ENCODE measurements at places on chromosomes 3 and 15.

GRCh38 chr3:140258222-140258724 is 323.3 kb downstream of the CLSTN2 start:
- DNase-seq, result no peak

DNA sequence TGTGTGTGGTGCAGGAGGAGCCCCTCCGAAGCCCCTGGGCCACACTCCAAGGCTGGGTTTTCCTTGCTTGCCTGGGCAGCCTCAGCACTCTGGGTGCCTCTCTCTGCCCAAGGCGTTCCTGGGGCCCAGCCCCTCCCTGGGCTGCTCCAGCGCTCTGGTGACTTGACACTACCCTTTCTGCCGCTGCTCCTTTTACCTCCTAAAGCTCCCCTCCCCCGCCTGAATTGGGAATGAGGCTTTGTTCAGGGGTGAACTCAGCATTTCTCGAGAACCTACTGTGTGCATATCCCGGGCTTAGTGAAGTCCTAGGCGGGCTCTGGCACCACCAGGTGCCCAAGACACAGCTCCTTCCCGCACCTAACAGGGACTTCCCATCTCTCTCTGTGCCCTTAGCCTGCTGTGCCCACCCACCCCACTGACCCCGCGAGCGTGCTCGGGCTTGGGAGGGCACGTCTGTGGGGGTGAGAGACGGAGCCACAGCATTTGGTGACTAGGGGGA is 1.2 kb upstream of the BAHD1 start:
- DNase-seq, result no peak

DNA sequence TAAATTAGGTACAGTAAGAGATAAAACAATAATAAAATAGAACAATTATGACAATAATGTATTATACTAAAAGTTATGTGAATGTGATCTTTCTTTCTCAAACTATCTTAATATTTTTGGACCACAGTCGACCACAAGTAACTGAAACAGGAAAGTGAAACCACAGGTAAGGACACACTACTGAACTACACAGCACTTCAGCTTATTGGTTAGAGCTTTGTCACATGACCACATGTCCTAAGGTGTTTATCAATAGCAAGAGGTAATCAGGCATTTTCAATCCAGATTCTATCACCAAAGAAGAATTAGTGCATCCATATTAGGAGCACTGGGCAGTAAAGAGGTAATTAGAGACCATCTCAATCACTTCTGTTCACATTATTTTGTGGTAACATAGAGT is 392.8 kb downstream of the RSL24D1 start:
- no peak for DNase-seq

DNA sequence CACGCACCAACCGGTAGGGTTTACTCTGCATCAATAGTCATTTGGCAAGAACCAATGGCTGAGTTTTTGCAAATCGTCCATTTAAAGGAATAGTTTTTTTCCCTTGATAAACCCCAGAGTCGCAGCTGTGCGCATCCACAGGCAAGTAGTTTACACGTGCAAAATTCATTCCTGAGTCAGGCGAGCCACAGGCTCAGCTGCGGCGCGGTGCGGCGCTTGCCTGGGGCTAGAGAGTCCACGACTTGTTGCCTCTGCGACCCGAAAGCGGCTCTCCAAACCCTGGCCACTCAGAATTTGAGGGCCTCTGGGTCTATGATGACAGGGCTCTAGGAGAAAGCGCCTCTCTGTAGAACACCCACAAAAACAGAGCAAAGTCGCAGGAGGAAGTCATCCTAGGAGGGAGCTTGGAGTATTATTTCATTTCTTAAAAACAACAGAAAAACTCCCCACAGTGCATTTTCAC is 36.7 kb downstream of the ZIC4 start:
- no peak for DNase-seq

GRCh38 chr15:63719281-63719680 is 114.5 kb downstream of the HERC1 start:
- no peak for DNase-seq

DNA sequence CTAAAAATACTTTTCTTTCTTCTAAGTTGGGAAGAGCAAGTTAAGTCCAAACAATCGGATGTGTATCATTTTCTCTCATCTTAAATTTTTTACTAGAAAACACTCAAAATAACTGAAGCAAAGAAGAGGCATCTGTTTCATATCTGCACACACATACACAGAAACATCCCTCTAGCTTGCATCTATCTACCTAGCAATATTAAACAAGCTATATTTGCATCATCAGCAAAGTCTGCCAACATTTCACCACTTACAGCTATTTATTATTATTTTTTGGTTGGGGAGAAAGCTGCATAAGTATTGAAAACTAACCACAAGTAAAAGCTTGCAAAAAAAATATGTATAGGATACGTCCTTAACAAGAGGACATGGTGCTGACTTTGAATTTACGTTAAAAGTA is 1.9 kb downstream of the GOLIM4 start:
- no peak for DNase-seq

- DNase-seq, result no peak
Measured at GRCh38 chr3:73148682-73149081, 87.2 kb downstream of the EBLN2 start.

- DNase-seq, result no peak
Measured at GRCh38 chr15:73983211-73983727, 8.8 kb downstream of the STOML1 start.

DNA sequence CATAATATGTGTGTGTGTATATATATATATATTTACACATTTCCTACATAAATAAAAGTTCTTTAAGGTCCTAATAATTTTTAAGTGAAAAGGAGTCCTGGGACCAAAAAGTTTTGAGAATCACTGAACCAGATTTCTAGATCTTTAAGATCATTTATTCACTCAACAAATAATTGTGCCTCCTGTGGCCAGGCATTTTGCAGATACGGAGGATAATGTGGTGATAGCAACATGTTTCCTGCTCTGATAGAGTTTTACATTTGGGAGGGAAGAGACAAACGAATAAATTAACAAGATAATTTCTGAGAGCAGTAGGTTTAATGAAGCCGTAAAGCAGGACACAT is 448 bp upstream of the RNF7 start:
- DNase-seq, result no peak

GRCh38 chr3:133935843-133936769 is 40.4 kb upstream of the RAB6B start:
- DNase-seq, result no peak

GRCh38 chr15:93709708-93710107 is 521.7 kb upstream of the MCTP2 start:
- no peak for DNase-seq

GRCh38 chr3:57855943-57856342 is 99.8 kb downstream of the SLMAP start:
- DNase-seq, result no peak

DNA sequence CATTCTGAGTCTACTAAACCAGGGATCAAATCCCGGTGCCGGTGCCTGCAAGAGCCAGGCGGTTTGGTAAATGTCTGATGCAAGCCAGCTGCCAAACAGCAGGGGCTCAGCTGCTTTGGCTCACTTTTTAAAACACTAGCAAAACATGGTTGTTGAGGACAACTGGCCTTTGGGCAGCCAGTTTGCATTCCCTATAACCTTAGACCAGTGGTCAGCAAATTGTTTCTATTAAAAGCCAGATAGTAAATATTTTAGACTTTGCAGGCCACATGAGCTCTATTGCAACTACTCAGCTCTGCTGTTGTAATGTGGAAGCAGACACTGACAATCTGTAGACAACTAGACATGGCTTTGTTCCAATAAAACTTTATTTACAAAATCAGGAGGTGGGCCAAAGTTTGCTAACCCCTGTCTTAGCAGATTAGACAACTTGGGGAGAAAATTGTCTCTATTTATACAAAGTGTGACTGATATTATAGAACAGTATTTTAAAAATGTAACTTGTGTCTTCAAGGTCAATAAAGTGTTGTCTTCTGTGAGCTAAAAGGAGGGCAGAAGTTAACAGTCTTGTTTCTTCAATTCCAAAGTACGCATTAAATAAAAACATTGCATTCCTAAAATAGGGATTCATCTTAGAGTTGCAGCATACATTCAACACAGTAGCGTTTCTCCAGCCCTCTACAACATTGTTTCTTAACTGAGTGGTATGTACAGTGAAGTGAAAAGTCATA is 67.6 kb downstream of the SSUH2 start:
- no peak for DNase-seq

DNA sequence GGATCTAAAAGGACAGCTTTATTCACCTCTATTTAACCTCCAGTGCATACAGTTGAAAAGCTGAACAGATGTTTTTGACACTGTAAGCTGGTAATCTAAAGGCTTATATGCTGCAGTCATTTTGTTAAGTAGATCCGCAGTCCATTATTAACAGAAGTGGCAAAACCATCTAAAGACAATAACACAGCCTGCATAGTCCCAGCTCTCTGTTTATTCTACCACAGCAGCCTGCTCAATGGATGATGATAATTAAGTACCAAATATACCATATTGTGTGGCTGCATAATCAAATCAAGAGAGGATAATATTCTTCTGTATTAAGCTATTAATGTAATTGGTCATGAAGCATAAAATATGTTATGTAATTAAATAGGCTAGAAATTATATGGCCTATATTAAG is 207.1 kb downstream of the MEIS2 start:
- no peak for DNase-seq

GRCh38 chr3:70722018-70722417 is 409.6 kb upstream of the MDFIC2 start:
- DNase-seq, result no peak

DNA sequence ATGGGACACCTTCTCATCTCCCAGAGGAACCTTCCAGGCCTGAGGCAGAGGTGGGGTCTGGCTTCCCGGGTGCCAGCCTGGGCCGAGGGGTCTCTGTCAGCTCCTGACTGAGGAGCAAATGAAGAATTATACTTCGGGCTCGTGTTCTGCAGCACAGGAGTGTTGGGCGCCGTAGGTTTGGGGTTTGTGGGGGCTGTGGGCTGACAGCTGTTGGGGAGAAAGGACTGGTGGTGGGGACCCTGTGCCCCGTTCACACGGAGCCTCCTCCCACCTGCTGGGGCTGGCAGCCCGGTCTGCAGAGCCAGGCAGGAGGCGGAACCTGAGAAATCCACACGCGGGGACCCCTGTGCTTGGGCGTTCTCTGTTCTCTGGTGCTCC is 59.7 kb downstream of the ADAMTS7 start:
- no peak for DNase-seq

DNA sequence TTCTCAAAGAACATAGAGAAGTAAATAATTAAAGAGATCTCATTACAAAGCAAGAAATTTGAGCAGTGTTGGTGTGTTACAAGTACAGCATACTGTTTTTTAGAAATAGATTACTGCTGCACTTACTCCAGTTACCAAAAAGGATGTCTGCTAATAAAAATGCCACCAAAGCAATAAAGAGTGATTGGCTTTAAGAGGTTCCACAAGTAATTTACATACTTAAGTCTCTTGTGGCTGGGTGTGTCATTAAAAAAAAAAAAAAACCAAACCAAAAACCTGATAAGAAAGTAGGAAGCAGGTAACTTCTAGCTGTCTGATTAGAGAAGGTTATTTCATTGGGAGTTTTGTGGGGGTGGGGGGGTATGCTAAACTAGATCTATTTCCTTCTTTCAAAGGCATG is 15.2 kb downstream of the RAB11A start:
- DNase-seq, result no peak

DNA sequence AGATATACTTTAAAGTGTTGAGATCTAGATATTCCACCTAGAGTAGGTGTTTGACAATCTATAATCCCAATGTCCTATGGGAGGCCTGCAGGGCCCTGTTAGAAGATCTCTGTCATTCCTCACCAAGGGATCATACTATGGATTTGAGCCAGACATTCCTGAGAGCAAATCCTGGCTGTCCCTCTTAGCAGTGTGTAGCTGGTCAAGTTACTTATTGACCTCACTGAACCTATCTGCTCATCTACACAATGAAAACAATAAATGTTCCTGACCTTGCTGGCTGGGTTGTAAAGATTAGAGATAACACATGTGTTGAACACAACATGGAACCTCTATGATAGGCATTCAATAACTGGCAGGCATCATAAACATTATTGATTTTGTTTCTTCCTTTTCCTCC is 265.6 kb upstream of the ATP11B start:
- no peak for DNase-seq
